ENCODE measurements at places on chromosomes 11 and 22.
A peak's percentile ranks its signal among the peaks of the same experiment; 100 is the strongest.

DNA sequence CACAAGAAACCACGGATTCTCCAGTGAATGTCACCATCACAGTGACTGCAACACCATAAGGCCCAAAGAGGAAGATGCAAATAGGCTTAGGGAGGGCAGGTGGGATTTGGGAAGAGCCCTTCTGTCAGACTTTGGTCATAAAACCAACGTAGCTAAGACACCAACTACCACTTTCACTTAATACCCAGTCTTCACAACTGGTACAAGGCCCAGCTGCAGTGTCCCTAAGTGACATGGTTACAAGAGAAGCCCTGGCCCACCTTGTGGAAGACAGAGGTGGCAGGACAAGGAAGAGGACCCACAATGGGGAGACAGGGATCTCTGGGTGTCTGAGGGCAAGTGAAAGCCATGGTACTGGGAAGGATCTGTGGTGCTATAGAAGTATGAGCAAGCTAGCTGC, 10.0 kb downstream of the VSIG10L2 start:
- no peak for DNase-seq

DNA sequence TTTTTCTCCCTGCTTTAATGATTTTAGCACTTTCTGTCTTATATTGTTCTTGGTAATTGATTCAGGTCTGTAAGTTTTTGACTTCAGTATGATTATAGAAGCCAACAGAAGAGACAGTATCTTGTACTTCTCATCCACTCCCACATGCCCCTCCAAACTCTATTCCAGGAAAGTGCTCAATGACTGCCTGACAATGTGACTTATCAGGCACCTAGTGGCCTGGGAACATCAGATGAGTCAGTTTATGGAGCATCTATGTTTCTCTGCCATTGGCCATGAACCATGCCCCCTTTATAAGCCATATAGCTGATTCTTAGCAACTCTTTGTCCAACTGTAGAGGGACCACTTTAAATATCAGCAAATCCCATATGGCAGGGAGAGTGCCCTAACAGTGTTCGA, 179.2 kb upstream of the MTMR2 start:
- DNase-seq: no peak

DNA sequence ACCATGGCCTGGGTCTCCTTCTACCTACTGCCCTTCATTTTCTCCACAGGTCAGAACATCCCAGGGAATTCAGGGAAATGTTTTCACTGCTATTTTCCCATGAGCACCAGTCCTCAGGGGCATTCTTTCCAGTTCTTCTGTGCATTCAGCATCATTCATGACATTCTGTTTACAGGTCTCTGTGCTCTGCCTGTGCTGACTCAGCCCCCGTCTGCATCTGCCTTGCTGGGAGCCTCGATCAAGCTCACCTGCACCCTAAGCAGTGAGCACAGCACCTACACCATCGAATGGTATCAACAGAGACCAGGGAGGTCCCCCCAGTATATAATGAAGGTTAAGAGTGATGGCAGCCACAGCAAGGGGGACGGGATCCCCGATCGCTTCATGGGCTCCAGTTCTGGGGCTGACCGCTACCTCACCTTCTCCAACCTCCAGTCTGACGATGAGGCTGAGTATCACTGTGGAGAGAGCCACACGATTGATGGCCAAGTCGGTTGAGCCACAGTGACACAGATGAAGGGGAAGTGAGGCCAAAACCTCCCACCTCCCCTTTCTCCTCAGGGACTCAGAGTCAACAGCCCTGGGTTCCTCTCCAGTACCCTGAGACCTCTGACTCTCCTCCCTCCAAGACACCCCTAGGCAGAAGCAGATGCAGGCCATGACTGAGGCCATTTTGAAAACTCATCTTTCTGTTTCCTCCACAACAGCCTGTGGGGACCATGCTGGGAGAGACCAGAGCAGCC, 15.9 kb upstream of the IGLL5 start:
- no peak for DNase-seq

GRCh38 chr11:21866781-21867180, 326.1 kb upstream of the ANO5 start:
- DNase-seq: no peak

- no peak for DNase-seq
Observed at GRCh38 chr11:69385144-69385820, 91.3 kb downstream of the MYEOV start.

GRCh38 chr22:24247564-24248344, 2.9 kb upstream of the GGT5 start:
- DNase-seq: peak; percentile 67

- DNase-seq: no peak
Observed at GRCh38 chr22:49508561-49508960, 319.1 kb downstream of the BRD1 start.

DNA sequence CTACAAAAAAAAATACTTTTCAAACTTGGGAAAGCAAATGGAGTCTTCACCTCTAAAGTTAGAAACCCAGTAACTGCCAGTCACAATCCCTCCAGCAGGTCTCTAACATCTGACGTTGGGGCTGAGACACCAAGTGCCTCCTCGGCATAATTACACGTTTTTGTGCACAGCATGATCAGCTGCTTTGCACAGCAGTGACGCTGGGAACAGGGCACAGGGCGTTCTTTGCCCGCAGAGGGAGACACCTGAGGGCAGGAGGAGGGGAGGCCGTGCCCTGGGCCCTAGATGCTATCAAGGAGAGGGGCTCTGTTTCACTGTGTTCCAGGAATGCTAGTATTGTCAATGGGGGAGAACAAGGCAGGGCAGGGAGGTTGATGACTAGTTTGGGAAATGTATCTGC, 120.1 kb downstream of the PARVA start:
- DNase-seq: no peak

- DNase-seq: no peak
Observed at GRCh38 chr11:46100670-46101069, 20.6 kb downstream of the PHF21A start.

- DNase-seq: no peak
Observed at GRCh38 chr22:43213051-43213450, 26.1 kb upstream of the TTLL12 start.

- DNase-seq: no peak
Observed at GRCh38 chr11:65630215-65630614, 7.7 kb upstream of the SIPA1 start.

GRCh38 chr11:41675205-41675604, 215.8 kb upstream of the LRRC4C start:
- no peak for DNase-seq

- DNase-seq: no peak
Observed at GRCh38 chr11:118658429-118659313, 20.8 kb downstream of the TREH start.

GRCh38 chr11:110979696-110980095, 265.8 kb upstream of the POU2AF2 start:
- no peak for DNase-seq

DNA sequence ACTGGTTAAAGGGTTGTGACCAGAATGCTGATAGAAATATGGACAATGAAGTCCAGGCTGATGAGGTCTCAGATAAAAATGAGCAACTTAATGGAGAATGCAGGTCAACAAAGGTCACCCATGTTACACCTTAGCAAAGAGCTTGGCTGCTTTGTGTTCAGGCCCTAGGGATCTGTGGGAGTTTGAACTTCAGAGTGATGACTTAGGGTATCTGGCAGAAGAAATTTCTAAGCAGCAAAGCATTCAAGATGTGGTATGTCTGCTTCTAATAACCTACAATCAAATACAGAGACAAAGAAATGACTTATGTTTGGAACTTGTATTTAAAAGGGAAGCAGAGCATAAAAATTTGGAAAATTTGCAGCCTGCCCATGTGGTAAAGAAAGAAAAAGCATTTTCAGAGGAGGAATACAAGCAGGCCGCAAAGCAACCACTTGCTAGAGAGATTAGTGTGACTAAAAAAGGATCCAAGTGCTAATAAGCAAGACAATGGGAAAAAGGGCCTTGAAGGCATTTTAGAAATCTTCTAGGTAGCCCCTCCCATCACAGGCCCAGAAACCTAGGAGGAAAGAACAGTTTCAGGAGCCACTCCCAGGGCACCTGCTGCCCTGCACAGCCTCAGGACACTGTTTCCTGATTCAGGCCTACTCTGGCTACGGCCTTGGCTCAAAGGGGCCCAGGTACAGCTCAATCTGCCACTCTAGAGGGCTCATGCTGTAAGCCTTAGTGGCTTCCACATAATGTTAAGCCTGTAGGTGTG, 41.3 kb downstream of the TNKS1BP1 start:
- no peak for DNase-seq

GRCh38 chr11:47236482-47236881, 12.1 kb downstream of the ACP2 start:
- no peak for DNase-seq

DNA sequence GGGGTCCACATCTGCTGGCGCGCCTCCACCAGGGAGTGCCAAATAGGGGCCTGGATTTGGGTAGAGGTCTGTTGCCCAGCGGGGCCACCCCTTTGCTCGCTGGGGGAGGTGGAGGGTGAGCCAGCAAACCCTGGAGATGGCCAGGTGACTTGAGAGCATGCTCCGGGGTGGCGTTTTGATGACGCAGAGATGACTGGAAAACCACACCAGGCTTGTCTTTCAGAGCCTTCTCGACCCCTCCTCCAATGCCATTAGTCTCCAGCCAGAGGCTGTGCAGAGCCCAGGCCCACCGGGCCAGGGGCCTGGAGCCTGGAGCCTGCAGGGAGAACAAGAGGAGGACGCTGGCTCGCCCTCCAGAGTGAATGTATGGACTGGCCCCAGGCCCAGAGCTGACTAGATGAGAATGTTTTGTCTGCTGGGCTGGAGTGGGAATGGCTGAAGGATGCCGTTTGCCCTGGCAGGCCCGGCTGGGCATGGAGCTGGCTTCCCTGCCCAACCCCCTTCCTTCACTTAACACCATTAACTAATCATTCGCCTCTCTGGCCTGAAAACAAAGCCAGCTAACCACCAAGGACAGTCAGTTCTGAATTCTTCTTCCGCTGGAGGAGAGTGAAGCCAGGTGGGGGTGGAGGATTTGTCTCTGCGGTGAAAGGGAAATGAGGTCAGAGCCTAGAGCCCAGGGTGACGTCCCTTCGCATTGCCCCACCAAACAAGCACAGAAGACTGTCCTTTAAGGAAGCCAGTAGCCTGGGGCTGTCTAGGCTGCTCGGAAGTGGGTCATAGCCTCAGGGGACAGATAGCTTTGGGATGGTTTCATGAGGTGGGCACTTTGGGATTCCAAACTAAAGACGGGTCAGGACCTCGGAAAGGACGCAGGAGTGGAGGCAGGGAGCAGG, 1.6 kb upstream of the MCAM start:
- DNase-seq: no peak

All from SW 1271 (cell line).